Hematopoietic multipotent progenitor cell treated with erythropoietin and hydrocortisone succinate and interleukin-3 and kit ligand, for 6 days (in vitro differentiated cells): ENCODE measurements at places on chromosomes 13 and 19.

DNA sequence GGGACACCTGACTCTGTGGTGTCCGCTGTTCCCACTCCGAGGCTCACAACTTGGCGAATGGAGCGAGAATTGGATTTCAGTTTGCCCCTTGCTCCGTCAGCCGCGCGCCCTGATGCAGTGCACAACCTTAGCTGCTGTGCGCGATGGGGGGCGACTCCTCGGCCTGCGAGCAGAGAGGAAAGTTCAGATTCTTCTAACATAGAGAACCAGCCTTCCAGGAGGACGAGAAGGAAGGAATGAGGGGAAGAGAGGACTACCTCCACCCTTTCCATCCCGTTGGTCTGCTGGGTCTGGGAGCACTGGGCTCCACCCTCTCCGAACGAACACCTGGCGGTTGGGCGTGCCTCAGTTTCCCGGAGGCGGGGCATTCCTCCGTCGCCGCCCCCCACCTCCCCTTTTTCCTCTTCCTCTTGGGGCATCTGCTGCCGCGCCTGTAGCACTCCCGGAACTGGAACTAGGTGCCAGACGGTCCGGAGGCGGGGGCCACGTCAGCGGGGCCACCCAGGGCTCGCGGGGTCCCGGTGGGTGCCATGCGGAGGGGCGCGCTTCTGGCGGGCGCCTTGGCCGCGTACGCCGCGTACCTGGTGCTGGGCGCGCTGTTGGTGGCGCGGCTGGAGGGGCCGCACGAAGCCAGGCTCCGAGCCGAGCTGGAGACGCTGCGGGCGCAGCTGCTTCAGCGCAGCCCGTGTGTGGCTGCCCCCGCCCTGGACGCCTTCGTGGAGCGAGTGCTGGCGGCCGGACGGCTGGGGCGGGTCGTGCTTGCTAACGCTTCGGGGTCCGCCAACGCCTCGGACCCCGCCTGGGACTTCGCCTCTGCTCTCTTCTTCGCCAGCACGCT is at the start of gene KCNK6:
Gene KCNK6, plus strand, starts transcription at position 425 of the 838 bp plus-strand sequence. Its CDS starts 106 bp downstream, at position 531.
- DNase-seq, result peak; percentile 56

GRCh38 chr13:24716011-24716410 is 35.8 kb downstream of the ATP12A start:
- peak; percentile 20 for DNase-seq

GRCh38 chr19:29664753-29665214 is 477 bp upstream of the PLEKHF1 start:
- DNase-seq, result no peak

DNA sequence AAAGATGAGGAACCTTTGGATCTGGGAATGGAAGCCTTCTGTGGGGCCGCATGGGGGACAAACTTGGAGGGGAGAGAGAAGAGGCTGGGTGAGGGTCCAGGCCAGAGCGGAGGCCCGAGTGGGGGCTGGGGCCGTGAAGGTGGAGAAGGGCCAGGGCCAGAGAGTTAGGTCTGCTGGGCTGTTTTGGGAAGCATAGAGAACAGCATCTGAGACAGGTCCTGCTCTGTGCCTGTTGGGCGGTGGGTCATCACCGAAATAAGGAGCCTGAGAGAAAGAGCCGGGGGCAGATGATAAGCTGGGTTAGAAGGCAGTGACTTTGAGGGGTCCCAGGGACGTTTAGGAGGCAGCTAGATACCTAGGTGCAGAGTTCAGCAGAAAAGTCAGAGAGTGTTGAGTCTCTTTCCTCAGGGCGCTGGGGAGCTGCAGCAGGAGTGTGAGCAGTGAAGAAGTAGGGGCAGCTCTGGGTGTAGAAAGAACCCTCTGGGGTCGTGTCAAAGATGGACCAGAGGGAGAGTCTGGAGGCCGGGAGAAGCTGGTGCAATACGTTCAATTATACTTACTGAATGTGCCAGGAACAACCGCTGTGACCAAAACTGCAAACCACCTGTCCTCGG is 2.7 kb downstream of the SPACA6 start:
- no peak for DNase-seq

- DNase-seq, result peak; percentile 82
Measured at GRCh38 chr19:19406878-19407632, 1.6 kb downstream of the GATAD2A start.

DNA sequence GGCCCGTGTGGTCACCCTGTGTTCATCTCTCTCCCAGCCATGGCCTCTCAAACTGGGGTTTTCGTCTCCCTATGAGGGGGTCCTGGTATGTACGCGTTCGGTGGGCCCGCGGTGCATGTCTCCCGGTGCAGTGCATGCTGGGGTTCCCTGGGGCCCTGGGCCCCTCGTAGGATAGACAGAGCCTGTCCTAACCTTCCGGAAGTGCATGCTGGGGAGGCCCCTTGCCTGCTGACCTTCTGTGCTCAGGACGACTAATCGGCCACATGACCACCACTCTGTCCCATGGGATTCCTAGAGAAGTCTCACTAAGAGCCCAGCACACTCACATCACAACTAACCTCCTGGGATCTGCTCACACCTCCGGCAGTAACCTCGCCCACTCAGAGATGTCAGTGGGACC is 4.9 kb upstream of the USE1 start:
- no peak for DNase-seq

GRCh38 chr13:40220299-40220935 is 446.0 kb downstream of the FOXO1 start:
- DNase-seq, result no peak

DNA sequence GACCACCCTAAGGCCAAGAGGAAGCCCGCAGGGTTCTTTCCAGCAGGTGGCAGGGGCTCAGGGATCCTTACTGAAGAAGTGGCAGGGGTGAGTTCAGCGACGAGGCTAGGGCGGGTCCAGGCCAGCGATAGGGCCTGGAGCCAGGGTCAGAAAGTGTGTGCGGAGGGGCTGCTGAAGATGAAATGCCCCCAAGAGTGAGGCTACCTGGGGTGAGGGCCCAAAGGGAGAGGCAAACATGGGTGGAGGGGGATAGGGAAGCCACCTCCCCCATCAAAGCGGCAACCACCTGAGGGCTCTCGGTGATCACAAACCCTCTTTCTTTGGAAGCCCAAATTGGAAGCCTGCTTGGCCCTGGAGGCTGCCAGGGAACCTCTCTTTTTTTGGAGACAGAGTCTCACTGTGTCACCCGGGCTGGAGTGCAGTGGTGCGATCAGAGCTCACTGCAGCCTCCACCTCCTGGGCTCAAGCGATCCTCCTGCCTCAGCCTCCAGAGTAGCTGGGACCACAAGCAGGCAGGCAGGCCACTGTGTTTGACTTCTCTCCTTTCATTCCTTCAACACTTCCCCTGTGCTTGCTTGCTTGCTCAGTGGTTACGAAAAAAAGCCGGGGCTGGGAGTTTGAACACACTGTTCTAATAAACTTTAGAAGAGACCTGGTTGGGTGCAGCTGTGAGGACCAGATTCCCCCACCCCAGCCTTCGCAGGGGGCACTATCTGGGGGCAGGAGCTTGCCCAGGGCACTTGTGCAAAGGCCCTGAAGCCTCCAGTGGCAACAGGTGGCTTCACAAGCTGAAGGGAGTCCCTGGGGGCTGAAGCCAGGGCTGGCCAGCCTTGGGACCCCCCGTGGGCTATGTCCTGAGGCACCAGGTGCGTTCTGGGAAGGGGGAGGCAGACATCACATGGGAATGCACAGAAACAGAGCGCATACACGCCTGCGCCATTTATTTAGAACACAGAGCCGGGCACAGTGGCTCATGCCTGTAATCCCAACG is 1.4 kb upstream of the ATP8B3 start:
- DNase-seq, result no peak

GRCh38 chr13:39051157-39051556 is 12.9 kb downstream of the NHLRC3 start:
- peak; percentile 84 for DNase-seq

DNA sequence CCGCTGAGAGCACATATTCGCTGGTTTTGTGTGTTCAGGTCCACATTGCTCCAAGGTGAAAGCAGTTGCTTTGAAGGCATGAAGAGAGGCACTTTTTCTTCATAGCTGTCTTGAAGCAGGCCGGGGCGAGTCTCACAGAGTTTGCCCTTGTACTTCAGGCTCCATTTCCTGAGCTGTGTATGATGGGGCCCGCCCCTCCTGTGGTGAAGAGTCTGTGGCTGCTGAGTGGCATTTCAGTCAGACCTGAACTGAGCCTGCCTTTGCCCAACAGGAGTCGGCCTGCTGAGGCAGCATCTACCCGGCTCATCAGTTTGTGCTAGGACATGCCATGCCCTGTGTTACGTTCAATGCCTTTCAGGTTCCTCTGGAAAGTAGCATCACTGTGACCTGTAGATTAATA is 44.4 kb upstream of the C1QTNF9 start:
- peak; percentile 59 for DNase-seq

DNA sequence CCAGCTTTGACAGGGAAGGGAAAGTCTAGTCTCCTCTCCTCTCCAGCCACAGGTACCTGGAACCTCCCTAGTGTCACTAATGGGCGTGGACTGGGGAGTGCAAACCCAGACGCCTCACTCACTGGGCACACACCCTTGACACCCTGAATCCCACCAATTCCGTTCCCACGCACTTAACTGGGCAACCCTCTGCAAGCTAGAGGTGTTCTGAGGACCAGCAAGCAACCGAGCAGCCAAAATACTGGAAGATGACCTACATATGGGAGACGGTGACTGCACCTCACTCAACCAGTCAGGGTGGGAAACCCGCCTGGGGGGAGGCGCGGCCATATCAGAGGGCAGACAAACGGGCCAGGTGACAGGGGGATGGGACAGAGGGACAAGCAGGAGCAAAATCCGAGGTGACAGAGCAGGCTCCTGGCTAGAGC is 991 bp downstream of the ABHD17A start:
- peak; percentile 56 for DNase-seq

DNA sequence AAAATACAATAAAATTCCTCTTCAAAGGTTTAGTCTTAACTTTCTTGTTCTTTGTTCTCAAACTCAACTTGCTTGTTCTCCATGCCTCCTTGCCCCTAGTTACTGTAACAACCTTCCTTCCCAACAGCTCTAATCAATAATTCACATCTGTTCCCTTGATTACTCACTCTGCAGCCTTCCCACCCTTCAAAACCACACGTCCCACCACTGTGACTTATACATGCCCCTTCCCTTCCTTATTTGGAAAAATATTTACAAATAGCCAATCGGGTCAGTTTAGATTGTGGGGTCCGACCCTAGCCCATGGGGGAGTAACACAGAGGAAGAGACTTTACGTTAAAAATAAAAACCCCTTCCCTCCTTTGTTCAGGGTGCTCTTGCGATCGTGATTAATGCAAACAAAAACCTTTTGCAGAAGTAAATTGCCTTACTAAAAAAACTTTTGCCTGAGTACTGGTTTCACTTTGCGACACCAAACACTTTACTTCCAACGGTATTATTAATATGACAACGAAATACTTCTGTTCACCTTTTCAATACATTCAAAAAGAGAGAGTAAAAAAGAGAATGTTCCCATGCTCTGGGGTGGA is 512 bp upstream of the ZNF93 start:
- peak; percentile 31 for DNase-seq

- DNase-seq, result peak; percentile 44
Measured at GRCh38 chr19:17951157-17951989, 15.5 kb upstream of the KCNN1 start.

DNA sequence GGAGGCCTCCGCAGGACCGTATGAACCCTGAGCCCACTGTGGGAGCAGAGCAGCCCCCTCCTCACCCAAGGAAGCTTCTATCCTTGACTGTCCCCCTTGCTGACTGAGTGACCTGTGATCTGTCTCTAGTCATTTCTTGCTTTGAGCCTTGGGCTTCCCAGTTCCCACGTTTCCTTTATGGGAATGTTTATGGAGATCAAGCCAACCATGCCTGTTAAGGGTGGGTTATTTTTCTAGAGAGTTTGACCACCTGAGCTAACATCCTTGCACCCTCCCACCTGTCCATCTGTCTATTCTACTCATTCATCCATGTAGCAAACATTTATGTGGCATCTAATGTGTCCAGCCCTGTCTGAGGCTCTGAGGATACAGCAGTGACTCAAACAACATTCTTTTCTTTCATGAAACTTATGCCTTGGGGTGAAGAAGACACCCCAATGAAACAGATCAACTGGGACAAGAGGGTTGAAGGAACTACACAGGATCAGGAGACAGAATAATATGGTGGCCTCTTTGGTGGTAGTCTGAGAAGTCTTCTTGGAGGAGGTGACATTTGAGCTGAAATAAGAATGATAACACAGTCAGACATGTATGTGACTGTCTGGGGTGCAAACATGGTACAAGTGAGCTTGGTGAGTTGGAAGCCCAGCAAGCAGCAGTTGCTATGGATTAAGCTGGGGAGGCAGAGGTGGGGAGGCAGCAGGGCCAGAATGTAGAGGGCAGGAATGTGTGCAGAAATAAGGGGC is 30.5 kb downstream of the CERS4 start:
- DNase-seq, result no peak

- DNase-seq, result no peak
Measured at GRCh38 chr13:44148159-44148914, 225.3 kb upstream of the SERP2 start.

GRCh38 chr19:1028062-1028926 is 1.9 kb downstream of the CNN2 start:
- DNase-seq, result peak; percentile 76

DNA sequence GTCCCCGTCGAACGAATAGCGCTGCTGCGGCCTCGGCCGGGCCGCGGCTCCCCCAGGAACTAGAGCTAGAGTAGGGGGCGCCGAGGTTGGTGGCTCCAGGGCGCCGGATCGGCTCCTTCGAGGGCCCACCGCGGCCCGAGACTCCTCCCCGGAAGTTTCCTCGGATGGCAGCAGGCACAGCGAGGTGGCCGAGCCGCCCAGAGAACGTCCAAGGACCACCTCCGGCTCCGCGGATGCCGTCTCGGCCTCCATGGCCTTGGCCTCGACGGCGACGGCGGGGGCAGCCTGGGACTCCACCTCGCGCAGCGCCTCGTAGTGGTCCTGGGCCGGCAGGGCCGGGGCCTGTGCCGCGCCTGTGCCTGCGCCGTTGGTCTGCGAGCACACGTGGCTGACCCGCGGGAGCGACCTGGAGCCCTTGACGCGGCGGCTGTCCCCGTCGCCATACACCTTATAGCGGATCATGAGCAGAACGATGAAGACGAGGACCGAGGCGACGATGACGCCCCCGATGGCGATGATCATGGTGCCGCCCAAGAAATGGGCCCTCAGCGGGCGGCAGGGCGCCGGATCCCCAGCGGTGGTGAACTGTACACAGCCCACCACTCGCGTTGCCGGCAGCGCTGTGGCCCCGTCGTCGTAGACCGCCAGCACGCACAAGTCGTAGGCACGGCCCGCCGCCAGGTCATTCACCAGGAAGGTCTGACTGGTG is 11.8 kb downstream of the IFNL1 start:
- DNase-seq, result no peak

GRCh38 chr19:6069268-6069791 is 41.0 kb downstream of the RFX2 start:
- DNase-seq, result no peak

GRCh38 chr13:66071029-66071428 is 1159.1 kb downstream of the PCDH9 start:
- no peak for DNase-seq

GRCh38 chr19:42151782-42152684 is 19.8 kb upstream of the POU2F2 start:
- no peak for DNase-seq

GRCh38 chr13:88086577-88086976 is 415.4 kb downstream of the SLITRK5 start:
- DNase-seq, result no peak

GRCh38 chr19:57099199-57099661 is 20.6 kb upstream of the USP29 start:
- DNase-seq, result peak; percentile 63
